ENCODE measurements at places on chromosomes 6 and 20. TPM values are rescaled to one million over a fixed set of nuclear protein-coding genes. Genes with fewer than 3 reads are reported as not detected.

GRCh38 chr6:143408787-143409162, 41.7 kb downstream of the ADAT2 start:
- no peak for DNase-seq

DNA sequence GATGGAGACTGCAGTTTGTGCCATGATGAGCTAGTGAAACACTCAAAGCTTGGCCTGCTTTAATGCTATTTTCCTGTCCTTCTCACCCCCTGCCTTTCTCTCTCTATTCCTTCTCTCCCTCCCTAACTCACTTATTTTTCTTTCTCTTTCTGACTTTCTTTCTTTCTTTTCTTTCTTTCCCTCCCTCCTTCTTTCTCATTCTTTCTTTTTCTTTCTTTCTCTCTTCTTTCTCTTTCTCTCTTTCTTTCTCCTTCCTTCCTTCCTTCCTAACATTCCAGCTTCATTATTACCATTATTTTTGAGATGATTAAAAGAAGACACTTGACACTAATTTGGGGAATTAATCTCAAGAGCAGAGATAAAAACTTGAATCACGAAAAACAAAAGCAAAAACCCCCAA, 39.5 kb upstream of the SLC22A23 start:
- no peak for DNase-seq

- DNase-seq: no peak
Observed at GRCh38 chr20:60903325-60903971, 348.6 kb upstream of the CDH4 start.

GRCh38 chr6:159941286-159942113, 27.4 kb upstream of the IGF2R start:
- peak; percentile 31 for DNase-seq

DNA sequence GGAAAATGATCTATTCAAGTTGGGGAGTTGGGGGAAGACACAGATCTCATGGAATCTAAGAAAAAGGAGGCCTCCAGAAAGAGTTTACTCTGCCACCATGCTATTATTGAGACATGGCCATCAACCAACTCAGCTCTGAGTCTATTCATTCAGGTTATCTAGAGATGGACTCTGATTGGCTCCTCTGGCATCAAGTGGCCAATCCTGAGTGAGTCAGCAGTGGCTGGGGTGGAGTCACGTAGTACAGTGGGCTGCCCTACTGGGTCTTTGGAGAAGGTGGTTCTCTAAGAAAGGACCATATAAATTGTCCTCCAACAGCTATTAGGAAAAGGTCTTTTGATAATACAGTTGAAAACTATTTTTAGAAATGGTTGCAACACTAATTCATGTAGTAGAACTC, 42.1 kb downstream of the LYRM2 start:
- no peak for DNase-seq

The HLA-DRB5 gene
- not detected for total RNA-seq

DNA sequence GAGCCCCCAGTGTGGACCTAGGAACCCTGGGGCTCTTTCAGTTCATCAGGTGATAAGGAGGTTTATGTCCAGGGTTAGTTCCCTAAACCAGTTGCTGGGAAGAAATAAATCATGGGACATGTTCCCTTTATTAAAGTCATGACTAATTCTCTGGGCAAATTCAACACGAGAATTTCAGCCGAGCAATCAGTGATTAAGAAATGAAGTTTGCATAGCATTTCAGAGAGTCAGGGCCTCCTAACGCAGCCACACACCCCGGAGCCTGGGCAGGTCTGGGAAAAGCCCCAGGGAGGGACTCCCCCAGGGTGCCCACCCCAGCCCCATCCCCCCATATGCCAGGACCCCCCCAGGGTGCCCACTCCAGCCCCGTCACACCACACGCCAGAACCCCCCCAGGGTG, 20.1 kb downstream of the SLCO4A1 start:
- DNase-seq: no peak

The CHMP4B gene
- 167 TPM for total RNA-seq

The SIRPD gene
- total RNA-seq: not detected

The FRK gene
- total RNA-seq: 5.1 TPM

The FAM83C gene
- total RNA-seq: not detected

DNA sequence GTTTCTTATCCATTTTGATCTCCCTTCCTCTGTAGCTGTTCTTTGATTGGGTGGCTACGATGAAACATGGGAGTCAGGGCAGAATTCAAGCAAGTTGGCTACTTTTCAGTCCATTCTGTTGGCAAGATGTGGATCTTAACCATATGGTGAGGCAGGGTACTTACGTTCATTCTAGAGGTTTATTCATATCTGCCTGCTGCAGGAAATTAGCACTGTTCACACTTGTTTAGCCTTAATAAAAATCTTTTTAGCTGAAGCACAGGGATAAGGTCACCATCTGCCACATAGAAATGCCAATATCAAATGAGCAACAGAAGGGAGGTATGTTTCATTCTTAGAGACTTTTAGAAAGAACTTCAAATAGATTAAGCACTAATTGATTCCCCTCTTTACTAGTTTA, 83.9 kb downstream of the GRIK2 start:
- no peak for DNase-seq

DNA sequence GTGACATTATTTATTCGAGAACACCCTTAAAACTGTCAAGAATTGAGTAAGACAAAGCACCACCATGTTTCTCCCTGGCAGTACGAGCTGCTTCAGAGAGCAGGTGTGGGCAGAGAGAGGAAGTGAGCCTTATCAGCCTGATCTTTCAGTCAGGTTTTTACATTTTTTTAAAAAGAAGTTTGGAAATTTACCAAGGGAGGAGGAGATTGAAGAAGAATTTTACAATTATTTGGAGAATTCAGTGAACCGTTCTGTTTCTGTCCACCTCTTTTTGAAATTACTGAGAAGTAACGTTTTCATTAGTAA, 75.5 kb downstream of the ZDHHC14 start:
- DNase-seq: peak; percentile 42

The LSM14B gene
- 65.1 TPM for total RNA-seq

The OR12D3 gene
- total RNA-seq: not detected

DNA sequence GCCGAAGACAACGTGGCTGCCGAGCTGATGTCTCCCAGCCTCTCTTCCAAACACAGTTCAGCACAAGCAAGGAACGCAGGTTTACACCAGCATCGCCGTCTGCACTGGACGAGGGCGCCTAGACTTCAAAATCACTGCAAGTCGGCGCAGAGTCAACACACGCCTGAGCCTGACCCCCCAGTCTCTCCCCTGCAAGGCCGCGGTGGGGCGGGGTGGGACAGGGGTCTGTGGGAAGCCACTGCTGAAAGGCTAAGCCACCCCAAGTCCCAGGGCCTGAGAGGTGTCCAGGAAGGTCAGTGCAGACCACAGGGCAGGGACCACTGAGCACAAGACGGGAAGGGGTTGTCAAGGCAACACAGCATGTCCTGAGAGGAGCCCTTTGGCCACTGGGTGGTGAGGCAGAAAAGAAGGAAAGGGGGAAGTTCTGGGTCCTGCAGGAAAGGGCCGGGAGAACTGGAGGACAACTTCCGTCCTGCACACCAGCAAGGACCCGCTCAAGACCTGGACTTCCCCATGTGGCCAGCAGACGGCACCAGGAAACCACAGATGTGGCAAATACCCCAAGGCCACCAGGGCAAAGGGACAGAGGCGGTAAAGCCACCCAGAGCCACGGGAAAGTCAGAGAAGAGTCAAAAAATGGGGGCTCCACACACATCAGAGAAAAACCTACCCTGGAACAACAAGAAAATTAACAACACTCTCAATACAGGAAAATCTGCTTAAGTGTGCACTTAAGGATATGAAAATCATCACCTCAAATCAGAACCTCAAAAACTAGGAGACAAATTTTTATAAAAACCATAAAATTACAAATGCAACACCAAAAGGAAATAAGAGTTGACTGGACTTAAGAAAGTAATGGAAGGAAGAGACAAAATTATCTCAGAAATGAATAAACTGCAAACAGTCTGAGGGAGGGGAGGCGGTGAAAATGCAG, 84.8 kb downstream of the TAF4 start:
- DNase-seq: no peak

DNA sequence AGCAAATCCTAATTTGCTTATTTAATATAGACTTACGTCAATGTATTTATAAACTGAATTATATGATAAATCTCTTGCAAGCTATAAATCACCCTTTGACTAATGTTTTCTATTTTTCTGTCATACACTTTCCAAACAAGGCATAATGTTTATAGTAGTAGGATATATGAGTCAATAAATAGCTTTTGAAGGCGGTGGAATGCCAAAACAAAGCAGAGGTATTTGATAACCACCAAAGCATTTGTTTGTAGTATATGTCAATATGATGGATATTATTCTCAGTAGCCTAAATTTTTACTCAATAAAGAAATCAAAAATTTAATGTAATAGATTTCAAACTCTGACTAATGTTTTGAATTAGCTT, 1354.6 kb downstream of the HACE1 start:
- DNase-seq: no peak

DNA sequence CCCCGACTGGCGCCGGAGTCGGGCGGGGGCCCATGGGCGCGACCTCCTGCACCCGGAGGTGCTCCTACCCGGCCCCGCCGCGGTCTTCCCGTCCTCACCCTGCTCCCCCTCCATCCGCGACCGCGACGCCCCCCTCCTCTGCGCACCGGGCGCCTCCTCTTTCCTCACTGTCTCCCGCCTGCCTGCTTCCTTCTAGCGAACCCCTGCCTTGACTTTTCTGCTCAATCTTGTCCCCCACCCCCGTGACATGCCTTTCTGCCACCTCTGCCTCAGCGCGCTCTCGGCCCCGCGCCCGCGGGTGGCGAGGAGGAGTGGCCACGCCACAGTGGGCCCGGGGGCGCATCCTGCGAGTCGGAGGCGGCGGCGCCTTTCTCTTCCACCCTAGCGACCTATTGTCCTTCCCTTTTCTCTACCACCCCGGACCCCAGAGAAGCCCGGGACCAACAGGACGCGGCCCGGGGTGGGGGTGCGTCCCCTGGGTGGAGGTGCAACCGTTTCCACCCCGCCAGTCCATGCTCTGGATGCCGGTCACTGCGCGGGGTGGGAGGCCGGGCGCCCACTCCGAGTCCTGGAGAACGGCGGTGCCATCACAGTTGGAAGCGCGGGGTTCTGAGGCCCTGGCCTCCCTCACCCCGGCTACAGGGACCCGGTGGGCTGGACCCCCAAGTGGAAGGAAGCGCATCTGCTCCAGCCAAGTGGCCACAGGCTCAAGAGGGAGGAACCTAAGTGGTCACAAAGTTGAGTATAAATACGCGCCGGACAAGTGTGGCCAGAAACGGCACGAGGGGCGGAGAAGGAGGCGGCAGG, 2.0 kb downstream of the PDE10A start:
- DNase-seq: peak; percentile 24

Measured in Caki2 (cell line).